ENCODE measurements at places on chromosomes 3 and 15. TPM values are rescaled to one million over a fixed set of nuclear protein-coding genes. Genes with fewer than 3 reads are reported as not detected.

ARGFX gene
- not detected for polyA plus RNA-seq

HGD gene
- 0.24 TPM for polyA plus RNA-seq

ANKRD34C gene
- polyA plus RNA-seq = not detected

STAB1 gene
- polyA plus RNA-seq = not detected

C3orf70 gene
- 0.10 TPM for polyA plus RNA-seq

STIMATE gene
- 8.3 TPM for polyA plus RNA-seq

ZKSCAN7 gene
- 1.8 TPM for polyA plus RNA-seq

SPG11 gene
- 41.7 TPM for polyA plus RNA-seq

ITIH1 gene
- polyA plus RNA-seq = not detected

ENTPD3 gene
- polyA plus RNA-seq = 0.21 TPM

CTXND1 gene
- 0.04 TPM for polyA plus RNA-seq

C3orf18 gene
- 7.9 TPM for polyA plus RNA-seq

MYRIP gene
- 0.11 TPM for polyA plus RNA-seq

SENP2 gene
- 11.6 TPM for polyA plus RNA-seq

GALK2 gene
- polyA plus RNA-seq = 16.2 TPM

SNX33 gene
- 0.05 TPM for polyA plus RNA-seq

TEX55 gene
- not detected for polyA plus RNA-seq

CCR3 gene
- 0.15 TPM for polyA plus RNA-seq

SLC28A2 gene
- not detected for polyA plus RNA-seq

MKRN3 gene
- polyA plus RNA-seq = 0.49 TPM

SSUH2 gene
- polyA plus RNA-seq = not detected

SLC22A13 gene
- not detected for polyA plus RNA-seq

SCG5 gene
- not detected for polyA plus RNA-seq

BLM gene
- 14.4 TPM for polyA plus RNA-seq

LMAN1L gene
- not detected for polyA plus RNA-seq

PLXNB1 gene
- not detected for polyA plus RNA-seq

IL17RE gene
- not detected for polyA plus RNA-seq

SMCO1 gene
- polyA plus RNA-seq = not detected

ZBTB47 gene
- 0.11 TPM for polyA plus RNA-seq

ASB7 gene
- polyA plus RNA-seq = 11.1 TPM

TLR9 gene
- polyA plus RNA-seq = 10.4 TPM

TOMM70 gene
- 14.0 TPM for polyA plus RNA-seq

CLDN1 gene
- polyA plus RNA-seq = not detected

PLIN1 gene
- polyA plus RNA-seq = not detected

EPHA6 gene
- polyA plus RNA-seq = not detected

ITGA11 gene
- not detected for polyA plus RNA-seq

FOXB1 gene
- polyA plus RNA-seq = not detected

TMEM212 gene
- not detected for polyA plus RNA-seq

MAGI1 gene
- 1.3 TPM for polyA plus RNA-seq

FANCD2OS gene
- not detected for polyA plus RNA-seq

PPP1R14D gene
- 0.56 TPM for polyA plus RNA-seq

GXYLT2 gene
- polyA plus RNA-seq = not detected
